ENCODE measurements at places on chromosomes 2 and 18. TPM values are rescaled to one million over a fixed set of nuclear protein-coding genes. Genes with fewer than 3 reads are reported as not detected.

DNA sequence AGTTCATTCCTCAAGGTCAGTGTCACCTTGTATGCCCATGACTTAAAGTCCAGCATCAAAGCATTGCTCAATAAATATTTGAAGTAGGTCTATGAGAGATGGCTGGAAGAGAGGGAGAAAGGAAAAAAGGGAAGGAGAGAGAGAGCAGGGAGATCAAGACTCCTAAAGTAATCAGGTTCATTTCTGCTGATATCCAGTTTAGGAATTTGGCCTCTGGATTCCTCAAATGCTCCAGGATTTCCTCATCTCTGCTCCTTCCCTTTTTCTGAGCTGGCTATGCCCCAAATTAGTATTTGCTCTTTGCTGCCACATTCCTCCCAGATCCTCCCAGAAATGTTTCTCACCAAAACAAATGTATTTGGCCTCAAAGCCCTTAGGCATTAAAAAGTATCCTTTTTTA, 739.4 kb upstream of the CHAC2 start:
- no peak for DNase-seq

MIB1 gene
- polyA plus RNA-seq, result 29.1 TPM

FBXO41 gene
- 50.6 TPM for polyA plus RNA-seq

DNA sequence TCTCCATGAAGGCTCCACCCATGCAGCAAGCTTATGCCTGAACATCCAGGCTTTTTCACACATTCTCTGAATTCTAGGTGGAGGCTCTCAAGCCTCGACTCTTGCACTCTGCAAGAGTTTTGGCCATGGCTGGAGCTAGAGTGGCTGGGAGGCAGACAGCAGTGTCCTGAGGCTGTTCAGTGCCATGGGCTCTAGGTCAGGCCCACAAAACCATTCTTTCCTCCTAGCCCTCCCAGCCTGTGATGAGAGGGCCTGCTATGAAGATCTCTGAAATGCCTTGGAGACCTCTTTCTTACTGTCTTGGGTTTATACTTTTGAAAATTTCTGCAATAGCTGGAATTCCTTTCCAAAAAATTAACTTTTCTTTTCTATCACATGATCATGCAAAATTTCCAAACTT, 210.7 kb downstream of the RND3 start:
- no peak for DNase-seq

DNA sequence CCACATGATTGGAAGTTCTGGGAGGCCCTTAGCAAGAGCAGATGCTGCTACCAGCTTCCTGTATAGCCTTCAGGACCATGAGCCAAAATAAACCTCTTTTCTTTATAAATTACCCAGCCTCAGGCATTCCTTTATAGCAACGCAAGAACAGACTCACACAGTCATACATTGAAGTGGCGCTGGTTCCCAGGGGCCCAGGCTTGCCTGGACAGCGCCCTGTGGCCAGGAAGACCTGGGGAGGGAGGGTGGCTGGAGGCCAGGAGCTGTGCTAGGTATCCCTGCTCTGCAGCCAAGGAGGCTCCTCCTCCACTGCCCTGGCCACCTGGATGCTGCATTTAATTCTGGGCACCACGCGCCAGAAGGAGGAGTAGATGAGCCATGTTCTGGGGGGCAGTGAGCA, 98.1 kb downstream of the AGAP1 start:
- no peak for DNase-seq

DCDC2C gene
- polyA plus RNA-seq, result 0.73 TPM

PPP4R1 gene
- 88.4 TPM for polyA plus RNA-seq

UGT1A8 gene
- polyA plus RNA-seq, result not detected
